ENCODE measurements at places on chromosomes 2 and 18.
A peak's percentile ranks its signal among the peaks of the same experiment; 100 is the strongest.

- no peak for DNase-seq
Measured at GRCh38 chr2:72130659-72131360, 16.9 kb downstream of the CYP26B1 start.

GRCh38 chr18:2654928-2655177 is 673 bp upstream of the SMCHD1 start:
- peak; percentile 85 for DNase-seq

GRCh38 chr2:233940376-233941276 is 23.5 kb downstream of the TRPM8 start:
- no peak for DNase-seq

GRCh38 chr2:127423478-127423843 is 5.2 kb downstream of the PROC start:
- DNase-seq: no peak

GRCh38 chr2:166440313-166440712 is 53.7 kb downstream of the SCN7A start:
- no peak for DNase-seq

All from T-cell (primary cell).